ENCODE measurements at places on chromosomes 12 and 14.

GRCh38 chr12:115543269-115543668, 734.2 kb downstream of the MED13L start:
- no peak for DNase-seq

DNA sequence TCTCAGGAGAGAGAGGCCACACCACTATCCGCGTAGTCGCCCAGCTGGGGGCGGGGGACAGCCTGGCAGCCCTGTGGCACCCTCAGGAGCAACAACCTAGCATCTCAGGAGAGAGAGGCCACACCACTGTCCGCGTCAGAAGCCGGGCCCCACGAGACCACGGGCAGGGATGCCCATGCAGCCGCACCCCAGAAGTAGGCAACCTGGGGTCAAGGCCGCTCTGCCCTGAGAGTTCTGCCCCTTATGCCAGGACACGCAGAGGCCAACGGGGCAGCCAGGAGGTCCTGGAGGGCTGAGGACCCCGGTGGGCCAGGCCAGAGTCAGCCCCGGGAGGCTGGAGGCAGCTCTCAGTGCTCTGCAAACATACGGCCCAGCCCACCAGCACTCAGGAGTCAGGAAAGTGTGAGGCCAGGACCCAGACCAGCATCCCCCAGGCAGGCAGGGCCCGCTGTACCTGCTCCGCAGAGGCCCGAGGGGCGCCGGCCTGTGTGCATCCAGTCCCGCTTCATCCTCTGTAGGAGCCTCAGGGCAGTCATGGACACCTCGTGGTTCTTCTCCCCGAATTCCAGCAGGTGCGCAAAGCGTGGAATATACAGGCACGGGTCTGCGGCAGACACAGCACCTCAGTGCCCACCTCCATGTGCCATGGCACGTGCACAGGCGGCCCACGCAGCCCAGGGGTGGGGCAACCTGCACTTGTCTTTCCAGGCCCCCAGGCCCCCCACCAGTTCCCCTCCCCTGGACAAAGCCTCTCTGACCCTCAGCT, 7.3 kb upstream of the BTBD6 start:
- no peak for DNase-seq

DNA sequence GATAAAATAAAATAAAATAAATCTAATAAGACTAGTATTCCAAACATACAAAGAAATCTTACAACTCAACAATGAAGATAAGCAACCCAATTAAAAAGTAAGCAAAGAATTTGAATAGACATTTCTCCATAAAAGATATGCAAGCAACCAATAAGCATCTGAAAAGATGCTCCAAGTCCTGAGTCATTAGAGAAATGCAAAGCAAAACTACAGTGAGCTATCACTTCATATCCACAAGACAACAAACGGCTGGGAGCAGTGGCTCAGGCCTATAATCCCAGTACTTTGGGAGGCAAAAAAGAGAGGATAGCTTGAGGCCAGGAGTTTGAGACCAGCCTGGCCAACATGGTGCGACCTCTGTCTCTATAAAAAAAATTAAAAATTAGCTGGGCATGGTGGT, 26.8 kb downstream of the ZFYVE1 start:
- DNase-seq, result no peak

DNA sequence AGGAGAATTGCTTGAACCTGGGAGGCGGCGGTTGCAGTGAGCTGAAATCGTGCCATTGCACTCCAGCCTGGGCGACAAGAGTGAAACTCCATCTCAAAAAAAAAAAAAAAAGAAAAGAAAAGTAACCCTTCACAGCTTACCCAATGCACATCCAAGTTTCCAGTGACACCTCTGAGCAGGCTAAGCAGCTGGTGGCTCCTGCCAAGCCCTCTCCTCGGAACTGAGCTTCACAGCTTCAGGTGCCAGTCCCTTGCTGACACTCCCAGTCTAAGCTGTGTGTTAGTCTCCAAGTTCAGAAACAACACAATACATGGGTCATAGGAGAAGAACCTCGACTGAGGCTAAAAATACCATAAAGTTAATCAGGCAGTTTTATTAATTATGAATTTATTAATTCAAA, 7.9 kb downstream of the CD9 start:
- no peak for DNase-seq

GRCh38 chr14:77623201-77623600, 6.8 kb upstream of the SPTLC2 start:
- DNase-seq, result no peak

DNA sequence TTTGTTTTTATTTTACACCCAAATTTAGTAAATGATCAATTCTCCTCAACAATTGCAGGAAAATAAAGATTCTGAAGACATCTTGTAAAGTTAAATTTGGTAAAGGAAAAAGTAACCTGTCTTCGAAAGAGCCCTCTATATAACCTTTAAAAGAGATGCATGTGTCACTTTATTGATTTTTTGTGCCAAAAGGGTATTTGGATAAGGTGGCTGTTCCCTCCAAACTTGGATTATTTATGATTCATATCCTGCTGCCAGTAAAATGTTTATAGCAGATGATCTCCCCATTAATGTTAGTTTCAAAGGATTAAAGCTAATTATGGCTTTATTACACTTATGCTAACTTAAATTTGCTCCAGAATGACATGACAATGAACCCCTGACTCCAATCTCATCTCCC, 98.8 kb downstream of the DUSP6 start:
- DNase-seq, result no peak

DNA sequence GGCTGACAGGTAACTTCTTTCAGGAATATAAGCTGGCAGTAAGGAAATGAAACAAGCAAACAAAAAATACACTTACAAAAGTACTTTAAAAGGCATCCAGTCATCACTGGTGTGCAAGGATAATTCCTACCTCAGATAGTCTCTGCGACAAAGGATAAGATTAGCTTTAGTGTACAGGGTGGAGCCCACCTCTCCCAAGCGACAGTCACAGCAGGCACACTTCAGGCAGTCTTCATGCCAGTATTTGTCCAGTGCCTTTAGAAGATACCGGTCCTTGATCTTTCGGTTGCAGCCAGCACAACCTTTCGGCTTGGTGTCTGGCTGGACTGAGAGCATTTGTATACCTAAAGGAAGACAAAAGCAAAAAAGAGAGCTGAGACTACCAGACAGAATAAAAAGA, 5.4 kb downstream of the LMO3 start:
- no peak for DNase-seq

DNA sequence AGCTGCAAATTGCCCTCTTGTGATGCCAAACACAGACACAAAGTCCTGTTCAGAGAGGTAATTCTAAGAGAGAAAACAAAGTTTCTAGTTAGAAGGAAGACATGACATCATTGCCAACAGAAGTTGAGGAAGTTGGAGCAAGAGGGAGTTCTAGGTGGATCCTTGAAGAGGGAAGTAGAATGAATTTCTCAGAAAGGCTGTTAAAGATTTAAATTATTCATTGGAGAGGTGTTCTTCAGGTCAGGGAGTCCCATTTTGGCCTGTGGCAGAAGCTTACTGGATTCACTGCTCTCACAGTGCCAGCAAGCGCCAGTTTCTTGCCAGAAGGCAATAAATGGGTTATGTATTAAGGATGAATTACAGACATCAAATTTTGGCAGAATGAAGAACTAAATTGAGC, 15.3 kb downstream of the TSFM start:
- DNase-seq, result no peak

DNA sequence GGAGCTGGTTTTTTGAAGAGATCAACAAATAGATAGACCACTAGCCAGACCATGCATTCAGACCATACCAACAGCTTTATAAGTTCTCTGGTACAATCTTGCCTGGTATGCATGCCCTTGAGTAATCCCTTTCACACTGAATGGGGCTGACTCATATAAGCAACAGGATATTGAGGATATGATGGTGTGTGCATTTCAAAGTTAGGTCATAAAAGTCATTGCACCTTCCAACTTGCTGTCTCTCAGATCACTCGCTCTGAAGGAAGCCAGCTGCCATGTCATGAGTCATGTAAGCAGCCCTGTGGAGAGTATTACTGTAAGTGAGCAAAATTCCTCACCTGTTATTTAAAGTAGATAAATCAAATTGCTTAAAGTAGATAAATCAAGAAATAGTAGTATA, 45.0 kb upstream of the OR6J1 start:
- no peak for DNase-seq

- no peak for DNase-seq
Measured at GRCh38 chr14:95460647-95461478, 55.6 kb downstream of the SYNE3 start.

DNA sequence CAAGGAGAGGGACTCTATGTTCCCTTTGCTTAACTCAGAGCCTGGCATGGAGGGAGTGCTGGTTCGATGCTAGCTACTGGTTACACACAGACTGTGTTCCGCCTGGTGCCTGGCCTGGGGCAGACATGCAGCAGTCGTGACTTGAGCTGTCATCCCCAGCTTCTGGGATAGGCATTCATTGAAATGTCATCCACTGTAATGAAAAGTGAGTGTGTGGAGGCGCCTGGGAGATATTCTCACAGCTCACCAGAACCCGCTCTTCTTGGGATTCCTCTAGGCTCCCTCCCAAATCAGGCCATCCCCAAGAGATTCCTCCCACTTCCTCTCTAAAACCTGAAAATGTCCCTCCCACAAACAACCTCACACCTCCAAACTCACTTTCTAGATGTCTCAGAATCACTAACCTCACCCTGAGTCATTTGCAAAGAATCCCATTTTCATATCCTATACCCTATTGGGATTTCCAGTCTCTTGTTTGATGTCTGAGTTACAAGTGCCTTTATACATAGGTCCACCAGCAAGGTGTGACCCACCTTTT, 82.8 kb downstream of the CRACR2A start:
- no peak for DNase-seq

DNA sequence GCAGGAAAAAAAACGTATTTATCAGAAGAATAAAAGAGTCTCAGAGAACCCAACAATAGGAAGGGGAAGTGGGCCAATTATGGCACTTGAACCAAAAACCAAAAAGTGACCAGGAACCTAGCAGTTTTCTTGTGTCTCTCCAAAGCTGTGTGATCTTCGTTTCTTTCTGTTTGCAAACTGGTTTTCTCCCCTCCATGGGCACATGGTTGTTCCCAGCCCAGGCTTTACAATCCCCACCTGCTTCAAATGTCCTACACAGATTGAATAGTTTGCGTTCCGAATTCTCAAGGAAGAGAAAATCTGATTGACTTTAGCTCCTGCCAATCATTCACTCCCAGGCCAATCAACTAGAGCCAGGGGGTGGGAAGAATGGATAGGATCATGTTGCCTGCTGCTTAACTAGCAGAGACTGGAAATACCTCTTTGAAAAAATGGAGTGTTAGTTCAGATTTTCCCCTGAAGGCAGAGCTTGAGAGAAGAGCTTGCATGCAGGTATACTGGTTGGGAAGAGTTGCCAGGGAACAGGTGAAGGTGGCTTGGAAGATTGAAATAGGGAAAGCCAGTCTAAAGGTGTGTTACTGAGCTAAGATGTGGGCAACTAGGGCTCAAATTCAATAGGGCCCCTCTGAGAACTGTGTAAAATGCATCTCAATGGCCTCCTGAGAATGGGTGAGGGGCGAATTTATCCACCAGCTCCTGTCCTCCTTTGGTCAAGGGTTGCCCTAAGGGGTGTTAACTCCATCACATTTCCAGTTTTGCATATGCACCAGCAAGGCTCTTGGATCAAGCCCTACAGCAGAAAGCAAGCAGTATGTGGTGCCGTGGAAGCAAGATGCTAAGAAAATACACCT, 106.4 kb upstream of the SRRM4 start:
- DNase-seq, result no peak

GRCh38 chr12:44285321-44285960, 449.6 kb downstream of the TMEM117 start:
- DNase-seq, result no peak

DNA sequence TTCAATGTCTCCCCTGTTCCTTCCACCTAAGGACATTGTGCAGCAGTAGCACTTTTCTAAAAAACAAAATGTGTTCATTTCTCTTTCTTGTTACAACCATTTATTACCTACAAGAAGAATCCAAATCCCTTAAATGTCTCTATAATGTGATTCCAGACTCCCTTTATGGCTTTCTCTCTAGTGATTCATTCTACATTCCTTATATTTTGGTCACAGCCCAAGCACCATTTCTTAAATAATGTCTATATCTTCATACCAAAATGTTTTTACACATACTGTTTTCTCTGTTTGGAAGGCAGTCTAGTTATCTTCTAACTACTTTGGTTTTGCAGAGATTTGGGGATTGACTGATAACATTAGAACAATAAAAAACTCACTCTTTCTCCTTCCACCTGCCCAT, 1037.3 kb upstream of the FLRT2 start:
- no peak for DNase-seq

- DNase-seq, result no peak
Measured at GRCh38 chr14:65792208-65792905, 379.8 kb downstream of the FUT8 start.

- no peak for DNase-seq
Measured at GRCh38 chr14:58488550-58488949, 61.0 kb downstream of the KIAA0586 start.

DNA sequence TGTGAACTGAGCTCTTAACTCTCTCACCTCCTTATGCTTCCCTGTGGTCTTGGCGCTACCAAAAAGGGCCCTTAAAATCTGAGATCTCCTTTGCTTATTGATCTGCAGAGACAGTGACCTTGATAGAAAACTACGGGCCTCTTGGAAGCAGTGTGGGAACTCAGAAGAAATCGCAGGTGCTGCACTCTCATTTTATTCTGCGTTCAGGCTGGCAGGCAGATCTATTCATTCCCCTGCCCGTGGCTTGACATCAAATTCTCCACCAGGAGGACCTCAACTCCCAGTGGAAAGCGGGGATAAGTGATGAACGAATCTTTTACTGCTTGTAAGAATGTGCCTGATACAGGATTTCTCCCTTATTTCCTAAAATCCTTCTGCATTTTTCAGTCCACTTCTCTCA, 143.2 kb upstream of the SEL1L start:
- no peak for DNase-seq

DNA sequence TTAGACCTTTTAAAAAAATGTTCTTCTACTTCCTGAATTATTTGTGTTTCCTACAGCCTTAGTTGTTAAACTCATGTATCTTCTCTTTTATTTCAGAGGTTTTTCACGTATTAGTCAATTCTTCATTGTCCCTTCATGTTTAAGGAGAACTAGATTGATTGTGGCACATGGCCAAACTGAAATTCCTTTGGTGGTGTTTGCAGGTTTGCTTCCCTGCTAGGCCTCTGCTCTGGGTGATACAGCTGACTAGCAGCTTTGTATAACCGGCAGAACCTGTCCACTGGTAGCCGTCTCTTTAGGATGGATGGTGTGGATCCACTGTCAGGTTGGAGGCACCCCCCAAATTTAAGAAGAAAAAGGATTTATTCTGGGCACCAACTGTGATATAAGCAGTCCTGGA, 262.1 kb downstream of the FBXL14 start:
- no peak for DNase-seq

DNA sequence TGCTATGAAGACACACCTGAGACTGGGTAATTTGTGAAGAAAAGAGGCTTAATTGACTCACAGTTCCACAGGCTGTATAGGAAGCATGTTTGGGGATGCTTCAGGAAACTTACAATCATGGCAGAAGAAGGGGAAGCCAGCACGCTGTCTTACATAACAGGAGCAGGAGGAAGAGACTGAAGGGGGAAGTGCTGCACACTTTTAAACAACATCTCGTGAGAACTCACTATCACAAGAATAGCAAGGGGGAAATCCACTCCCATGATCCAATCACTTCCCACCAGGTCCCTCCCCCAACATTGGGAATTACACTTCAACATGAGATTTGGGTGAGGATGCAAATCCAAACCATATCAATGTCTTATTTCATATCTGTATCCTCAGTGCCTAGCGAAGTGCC, 307.2 kb downstream of the ATP23 start:
- no peak for DNase-seq

- DNase-seq, result no peak
Measured at GRCh38 chr12:38711054-38711453, 194.3 kb downstream of the CPNE8 start.
